Stimulated activated CD8-positive, alpha-beta memory T cell treated with anti-CD3 and anti-CD28 coated beads, Interleukin-12 subunit alpha, Interleukin-12 subunit beta, amount 100 ng/mL, for 1 hour (primary cell): ENCODE measurements at places on chromosomes 6 and 20.

GRCh38 chr6:47141963-47142362, 99.8 kb upstream of the ADGRF1 start:
- DNase-seq, result no peak

DNA sequence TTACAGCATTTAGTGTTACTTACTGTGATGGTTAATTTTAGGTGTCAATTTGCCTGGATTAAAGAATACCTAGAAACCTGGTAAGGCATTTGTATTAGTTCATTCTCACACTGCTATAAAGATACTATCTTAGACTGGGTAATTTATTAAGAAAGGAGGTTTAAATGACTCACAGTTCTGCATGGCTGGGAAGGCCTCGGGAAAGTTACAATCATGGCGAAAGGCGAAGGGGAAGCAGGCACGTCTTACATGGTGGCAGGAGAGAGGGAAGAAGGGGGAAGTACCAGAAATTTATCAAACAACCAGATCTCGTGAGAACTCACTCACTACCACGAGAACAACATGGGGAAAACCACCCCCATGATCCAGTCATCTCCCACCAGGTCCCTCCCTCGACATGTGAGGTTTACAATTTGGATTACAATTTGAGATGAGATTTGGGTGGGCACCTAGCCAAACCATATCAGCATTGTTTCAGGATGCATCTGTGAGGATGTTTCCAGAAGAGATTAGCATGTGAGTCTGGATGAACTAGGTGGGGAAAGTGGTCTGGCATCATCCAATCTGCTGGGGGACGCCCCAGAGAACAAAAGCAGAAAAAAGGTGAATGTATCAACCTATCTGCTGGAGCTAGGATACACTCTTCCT, 76.8 kb downstream of the MKKS start:
- no peak for DNase-seq

- DNase-seq, result no peak
These were observed 588.4 kb upstream of the BTBD3 start for GRCh38 chr20:11329271-11329670.

- no peak for DNase-seq
These were observed 22.7 kb upstream of the RNF8 start for GRCh38 chr6:37331047-37331446.

GRCh38 chr6:44528716-44529115, 141.2 kb downstream of the CDC5L start:
- no peak for DNase-seq

GRCh38 chr20:37945091-37945547, 42.2 kb downstream of the VSTM2L start:
- no peak for DNase-seq

- DNase-seq, result no peak
These were observed 230.7 kb upstream of the THEMIS start for GRCh38 chr6:128131566-128131965.

DNA sequence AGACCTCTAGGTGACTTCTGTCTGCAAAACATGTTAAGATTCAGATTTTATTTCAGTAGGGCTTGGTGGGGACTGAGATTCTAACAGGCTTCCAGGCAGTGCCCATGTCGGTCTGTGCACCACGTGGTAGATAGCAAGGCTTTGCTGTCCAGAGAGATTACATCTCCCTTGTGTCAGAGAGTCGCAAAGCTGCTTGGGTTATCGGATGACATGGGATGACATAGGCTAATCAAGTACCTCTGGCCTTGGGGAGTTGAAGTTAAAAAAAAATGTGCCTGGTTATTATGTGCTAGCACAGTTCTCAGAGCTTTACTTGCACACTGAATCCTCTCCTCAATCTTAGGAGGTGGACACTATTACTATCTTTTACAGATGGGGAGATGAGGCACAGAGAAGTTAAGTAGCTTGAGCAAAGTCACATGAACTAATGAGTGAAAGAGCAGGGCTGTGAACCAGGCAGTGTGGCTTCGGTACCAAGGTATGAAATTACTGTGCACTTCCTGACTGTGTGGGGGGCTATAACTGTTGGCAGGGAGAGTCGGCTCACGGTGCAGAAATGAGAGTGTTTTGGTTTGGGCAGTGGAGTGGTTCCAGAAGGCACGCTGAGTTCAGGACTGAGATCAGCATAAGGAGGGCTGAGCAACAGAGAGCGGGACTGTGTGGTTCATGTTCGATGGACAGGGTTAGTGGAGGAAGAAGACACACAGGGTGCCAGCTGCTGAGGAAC, 41.1 kb downstream of the FARS2 start:
- DNase-seq, result no peak

DNA sequence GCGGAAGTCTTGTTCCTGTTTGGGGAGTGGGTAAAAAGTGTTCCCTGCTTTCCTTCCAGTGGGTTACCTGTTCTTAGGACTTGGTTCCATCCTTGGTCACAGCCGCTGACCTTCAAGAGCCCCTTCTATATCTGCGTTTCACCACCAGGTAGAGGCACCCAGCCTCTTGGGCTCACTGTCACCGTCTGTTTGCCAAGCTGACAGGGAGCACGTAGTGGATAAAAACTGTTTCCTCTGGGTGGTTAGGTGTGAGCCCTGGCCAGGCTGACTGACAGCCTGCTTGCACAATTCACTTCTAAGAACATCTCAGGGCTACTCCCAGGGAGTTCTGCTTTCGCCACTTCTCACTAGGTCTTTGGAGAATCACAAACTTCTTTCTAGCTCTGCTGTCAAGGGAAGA, 1.8 kb upstream of the JPH2 start:
- no peak for DNase-seq

DNA sequence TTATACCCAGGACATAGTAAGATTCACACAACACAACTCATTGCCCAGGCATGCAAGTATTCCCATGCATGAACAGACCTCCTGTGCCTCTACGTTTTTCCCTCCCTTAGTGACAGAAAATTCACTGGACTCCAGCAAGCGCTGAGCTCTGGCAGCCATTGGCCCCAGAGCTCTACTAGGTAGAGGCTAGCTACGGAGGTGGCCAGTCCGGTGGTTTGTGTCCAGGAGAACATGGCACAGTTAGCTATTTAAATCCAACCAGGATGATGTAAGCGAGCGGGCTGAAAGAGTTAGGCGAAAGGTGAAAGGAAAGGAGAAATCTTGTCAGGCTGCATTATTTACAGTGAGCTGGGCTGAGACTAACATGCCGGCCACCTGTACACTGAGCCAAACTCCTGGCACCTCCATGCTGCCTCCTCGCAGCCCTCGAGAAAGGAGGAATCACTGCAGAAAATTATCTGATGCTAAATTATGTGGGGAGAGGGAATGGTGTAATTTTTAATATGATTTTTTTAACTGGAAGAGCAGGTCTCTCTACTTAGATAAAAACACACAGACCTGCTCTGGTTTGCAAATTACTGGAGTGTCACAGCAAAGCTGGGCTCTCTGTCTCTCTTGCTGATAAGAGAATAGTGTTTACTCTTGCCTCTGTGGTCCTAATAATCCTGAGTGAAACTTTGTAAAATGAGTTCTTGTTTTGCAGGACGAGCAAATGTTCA, 50.1 kb upstream of the ARMC2 start:
- no peak for DNase-seq

GRCh38 chr6:144266091-144266649, 19.0 kb upstream of the UTRN start:
- no peak for DNase-seq

DNA sequence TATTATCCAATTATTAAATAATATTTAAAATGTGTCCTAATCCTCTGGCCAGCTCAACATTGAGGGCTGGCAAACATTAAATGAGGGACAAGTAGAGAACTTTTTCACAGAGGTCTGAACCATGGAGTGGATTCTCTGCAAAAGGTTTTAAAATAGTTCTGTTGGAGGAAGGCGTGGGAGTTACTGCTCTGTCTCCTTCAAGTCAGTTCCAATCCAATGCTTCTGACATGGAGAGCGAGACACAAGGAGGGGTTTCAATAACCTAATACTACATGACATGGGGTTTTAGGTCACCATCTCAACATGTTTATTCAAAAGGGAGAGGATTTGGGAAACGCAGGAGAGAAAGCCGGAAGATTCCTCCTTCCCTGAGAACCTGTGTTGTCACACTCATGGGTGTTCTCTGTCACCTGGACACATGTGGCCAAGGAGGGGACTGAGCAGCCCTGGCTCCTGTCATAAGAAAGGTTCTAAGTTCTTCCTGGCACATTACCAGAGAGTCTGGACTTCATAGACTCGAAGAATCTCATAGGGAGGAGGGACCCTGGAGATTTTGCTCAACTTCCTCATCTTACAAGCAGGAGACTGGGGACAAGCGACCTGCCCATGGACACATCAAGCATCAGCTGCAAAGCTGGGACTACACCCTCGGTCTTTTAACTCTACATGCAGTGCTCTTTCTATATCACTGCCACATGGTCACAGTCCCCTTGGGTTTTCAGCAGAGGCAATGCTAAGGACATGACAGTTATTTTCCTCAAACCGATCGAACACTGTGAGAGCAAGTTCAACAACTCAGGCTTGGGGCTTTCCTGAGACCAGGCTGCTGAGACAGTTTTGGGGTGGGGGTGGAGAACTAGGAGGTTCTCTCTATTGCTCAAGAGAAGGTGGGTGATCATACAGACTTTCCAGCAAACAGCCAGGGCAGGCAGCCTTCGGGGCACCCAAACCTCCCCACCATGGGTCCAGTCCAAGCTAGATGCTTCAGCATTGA, 38.6 kb downstream of the PRDM1 start:
- DNase-seq, result no peak

- DNase-seq, result no peak
These were observed 150.3 kb downstream of the CDK19 start for GRCh38 chr6:110664933-110665332.

- DNase-seq, result no peak
These were observed 38.5 kb upstream of the GPR6 start for GRCh38 chr6:109939654-109940053.

DNA sequence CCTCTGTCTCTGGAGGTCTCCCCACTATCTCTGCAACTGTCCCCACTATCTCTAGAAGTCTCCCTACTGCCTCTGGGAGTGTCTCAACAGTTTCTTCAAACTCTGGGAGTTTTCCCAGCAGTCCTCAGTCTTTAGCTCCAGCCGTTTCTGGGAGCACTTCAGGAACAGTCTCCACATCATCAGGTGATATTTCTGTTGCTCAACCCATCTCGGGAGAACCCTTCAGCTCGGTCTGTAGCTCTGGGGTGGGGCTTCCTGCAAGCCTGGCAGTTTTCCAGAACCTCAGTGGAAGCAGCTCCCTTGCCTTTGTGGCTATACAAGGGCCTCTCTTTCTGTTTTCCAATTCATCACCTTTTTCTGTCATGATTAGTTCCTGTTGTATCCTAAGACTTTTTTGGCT, 3.0 kb upstream of the SFTA2 start:
- DNase-seq, result no peak

DNA sequence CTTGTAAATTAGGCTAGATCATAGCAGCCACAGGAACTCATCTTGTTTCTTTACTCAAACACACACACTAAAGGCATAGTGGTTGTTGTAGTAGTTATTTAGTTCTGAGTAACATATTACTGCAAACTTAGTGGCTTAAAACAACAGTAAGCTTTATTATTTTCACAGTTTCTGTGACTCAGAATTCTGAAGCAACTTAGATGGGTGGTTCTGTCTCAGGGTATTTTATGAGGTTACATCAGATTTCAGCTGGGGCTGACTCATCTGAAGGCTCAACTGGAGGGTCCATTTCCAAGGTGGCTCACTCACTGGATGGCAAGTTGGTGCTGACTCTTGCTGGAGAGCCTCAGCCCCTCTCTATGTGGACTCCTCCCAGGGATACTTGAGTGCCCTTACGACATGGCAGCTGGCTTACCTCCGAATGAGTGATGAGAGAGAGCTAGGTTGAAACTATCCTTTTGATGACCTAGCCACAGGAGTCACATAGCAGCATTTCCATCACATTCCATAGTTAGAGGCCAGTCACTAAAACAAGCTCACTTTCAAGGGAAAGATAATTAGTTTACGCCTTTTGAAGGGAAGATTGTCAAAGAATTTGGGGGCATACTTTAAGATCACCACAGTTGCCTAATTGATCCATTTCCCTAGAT, 136.5 kb upstream of the PRND start:
- no peak for DNase-seq

DNA sequence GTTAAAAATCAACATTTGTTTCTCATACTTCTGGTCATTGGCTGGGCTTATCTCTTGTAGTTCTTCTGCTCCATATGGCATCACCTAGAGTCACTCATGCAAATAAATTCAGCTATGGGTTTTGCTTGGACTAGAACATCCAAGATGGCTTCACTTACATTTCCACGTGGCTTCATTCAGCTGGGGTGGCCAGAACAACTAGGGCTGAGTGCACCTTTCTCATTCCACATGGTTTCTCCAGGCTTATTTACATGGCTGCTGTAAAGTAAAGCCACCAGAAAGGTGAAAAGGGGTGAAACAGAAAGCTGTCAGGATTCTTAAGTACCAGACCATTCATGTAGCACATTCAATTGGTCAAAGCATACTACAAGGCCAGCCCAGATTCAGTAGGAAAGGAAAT, 151.1 kb upstream of the BMP2 start:
- DNase-seq, result no peak

DNA sequence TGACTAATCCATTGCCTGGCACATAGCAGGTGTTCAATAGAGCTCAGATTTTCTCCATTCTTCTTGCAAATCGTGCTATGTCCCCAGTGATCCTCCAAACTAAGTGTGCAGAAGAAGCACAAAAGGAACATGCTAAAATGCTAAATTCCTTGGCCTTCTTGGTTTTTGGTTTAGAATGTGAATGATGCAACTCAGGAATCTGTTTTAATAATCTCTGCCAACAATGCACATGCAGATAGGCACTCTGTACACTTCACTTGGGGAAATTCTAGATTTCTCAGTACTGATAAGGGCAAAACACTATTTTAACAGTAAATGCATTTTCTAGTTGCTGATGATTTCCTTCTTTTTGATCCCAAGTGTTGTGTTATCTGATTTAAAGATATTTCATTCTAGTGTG, 35.2 kb downstream of the SLC22A1 start:
- no peak for DNase-seq

DNA sequence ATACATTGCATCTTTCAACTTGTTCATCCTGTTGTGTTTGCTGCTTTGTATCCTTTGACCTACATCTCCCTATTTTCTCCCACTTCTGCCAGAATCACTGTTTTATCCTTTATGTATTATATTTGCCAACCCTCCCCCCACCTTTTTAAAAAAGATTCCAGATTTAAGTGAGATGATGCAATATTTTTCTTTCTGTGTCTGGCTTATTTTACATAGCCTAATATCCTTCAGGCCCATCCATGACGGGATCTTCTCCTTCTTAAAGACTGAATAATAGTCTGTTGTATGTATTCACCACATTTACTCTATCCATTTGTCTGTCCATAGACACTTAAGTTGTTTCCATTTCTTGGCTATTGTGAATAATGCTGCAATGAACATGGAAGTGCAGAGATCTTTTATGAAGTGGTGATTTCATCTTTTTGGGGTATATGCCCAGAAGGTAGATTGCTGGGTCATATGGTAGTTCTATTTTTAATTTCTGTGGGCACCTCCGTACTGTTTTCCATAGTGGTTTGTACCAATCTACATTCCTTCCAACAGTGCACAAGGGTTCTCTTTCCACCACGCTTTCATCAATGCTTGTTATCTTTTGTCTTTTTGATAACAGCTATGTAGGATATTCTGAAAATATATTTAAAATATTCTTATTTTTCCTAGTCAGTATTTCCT, 181.0 kb downstream of the CDKAL1 start:
- no peak for DNase-seq
